Midbrain (tissue), 1 donor: ENCODE measurements at places on chromosomes 1 and 21.

DNA sequence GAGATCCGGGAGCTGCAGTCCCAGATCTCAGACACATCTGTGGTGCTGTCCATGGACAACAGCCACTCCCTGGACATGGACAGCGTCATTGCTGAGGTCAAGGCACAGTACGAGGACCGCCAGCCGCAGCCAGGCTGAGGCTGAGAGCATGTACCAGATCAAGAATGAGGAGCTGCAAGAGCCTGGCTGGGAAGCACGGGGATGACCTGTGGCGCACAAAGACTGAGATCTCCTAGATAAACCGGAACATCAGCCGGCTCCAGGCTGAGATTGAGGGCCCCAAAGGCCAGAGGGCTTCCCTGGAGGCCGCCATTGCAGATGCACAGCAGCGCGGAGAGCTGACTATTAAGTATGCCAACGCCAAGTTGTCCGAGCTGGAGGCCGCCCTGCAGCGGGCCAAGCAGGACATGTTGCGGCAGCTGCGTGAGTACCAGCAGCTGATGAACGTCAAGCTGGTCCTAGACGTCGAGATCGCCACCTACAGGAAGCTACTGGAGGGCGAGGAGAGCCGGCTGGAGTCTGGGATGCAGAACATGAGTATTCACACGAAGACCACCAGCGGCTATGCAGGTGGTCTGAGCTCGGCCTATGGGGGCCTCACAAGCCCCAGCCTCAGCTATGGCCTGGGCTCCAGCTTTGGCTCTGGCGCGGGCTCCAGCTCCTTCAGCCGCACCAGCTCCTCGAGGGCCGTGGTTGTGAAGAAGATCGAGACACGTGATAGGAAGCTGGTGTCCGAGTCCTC lies 25.5 kb downstream of the ETV3L start:
- peak; percentile 42 for DNase-seq

- no peak for DNase-seq
Measured at GRCh38 chr1:183432548-183432875, 14.3 kb upstream of the NMNAT2 start.

DNA sequence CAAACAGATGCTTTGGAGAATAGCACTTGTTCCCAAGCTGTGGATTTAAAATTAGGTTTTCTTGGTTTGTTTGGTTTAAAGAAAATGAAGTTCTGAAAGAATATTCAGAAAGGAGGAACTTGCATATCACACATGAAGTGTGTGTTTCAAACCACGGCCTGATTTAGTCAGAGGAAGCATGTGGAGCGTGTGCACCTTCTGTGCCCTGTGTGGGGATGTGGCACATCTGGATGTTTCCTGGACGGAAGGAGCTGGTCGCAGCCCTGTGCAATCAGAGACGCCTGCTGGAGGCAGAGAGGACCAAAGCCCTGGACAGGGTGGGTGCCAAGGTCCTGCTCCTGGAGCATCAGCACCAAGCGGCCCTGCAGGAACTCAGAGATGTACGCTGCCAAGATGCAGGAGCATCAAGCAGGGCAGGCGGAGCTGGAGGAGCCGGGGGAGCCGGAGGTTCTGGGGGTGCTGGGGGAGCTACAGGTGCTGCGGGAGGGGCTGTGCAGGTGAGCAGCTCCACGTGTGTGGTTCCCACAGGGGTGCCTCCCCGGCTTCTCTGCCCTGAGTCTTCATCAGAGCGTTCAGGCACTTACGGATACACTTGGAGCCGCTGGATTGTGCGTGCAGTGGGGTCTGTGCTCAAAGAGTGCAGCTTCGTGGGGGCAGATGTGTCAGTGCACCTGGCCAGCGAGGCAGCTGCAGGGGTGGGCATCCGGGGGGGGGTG lies 45.7 kb downstream of the PCNT start:
- no peak for DNase-seq

GRCh38 chr1:86154571-86155050 lies 2.0 kb downstream of the COL24A1 start:
- no peak for DNase-seq

DNA sequence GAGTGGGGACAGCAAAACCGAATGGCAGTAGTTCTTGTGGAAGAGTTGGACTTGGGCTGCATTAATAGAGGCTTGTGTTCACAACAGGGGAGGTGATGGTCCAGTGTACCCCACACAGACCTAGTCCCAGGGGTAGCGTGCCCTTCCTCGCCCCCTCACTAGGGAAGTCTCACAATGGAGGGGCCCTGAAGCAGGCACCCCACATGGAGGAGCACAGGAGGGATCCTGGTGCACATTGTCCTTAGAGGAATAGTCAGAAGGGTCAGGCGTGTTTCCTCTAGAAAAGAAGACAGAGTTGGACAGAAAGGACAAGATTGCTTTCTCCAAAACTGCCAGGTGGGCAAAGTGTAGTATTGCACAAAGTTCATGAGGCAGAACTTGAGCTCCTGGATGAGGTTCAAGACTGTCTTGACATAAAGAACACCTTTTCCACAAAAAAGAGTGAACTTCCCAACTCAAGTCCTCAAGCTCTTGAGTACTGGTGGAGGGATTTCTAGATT lies 23.3 kb downstream of the ETNK2 start:
- DNase-seq: no peak

DNA sequence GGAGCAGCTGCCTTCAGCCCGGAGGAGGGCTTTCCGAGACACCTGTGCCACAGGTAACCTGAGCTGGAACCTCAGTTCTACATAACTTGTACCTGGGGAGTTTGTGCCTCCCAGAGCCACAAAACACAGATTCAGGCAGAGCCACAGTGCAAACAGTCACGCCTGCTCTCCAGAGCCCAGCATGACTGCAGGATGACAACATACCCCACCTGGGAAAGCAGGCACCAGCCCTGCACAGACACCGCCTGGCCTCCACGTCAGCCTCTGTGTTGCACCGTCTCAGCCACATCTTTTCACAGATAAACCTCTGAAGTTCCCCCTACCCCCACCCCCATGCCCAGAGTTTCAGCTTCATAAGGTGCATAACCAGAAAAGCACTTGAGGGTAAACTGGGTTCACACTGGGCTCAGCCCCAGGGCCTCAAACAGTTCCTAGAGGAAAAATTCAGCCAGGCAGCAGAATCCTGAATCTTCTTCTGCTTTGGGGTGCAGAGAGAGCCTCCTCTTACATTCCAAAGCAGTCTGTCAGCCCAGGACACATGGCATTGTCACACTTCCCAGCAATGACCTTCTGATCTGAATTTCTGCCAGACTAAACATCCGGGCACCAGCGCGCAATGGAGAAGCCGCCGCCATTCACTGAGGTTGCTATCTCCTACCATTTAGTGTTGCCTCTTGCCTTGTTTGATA lies 229.5 kb downstream of the TOMM20 start:
- no peak for DNase-seq

DNA sequence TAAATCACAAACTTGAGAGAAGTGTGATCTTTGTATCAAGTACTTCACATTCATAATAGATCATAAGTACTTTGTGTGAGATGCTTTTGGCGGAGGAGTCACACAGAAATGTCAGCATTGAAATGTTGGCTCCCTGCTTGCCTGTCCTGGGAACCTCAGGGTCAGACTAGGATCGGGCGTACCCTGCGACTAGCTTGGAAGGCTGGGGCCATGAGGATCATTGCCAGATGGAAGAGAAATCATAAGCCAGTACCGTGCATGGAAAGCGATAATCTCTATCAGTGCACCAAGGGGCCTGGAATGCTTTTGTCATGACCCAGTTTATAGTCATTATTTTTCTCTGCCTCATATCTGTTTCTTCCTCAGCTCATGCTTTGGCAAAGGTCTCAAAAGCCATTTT lies 35.5 kb downstream of the MTR start:
- DNase-seq: no peak

DNA sequence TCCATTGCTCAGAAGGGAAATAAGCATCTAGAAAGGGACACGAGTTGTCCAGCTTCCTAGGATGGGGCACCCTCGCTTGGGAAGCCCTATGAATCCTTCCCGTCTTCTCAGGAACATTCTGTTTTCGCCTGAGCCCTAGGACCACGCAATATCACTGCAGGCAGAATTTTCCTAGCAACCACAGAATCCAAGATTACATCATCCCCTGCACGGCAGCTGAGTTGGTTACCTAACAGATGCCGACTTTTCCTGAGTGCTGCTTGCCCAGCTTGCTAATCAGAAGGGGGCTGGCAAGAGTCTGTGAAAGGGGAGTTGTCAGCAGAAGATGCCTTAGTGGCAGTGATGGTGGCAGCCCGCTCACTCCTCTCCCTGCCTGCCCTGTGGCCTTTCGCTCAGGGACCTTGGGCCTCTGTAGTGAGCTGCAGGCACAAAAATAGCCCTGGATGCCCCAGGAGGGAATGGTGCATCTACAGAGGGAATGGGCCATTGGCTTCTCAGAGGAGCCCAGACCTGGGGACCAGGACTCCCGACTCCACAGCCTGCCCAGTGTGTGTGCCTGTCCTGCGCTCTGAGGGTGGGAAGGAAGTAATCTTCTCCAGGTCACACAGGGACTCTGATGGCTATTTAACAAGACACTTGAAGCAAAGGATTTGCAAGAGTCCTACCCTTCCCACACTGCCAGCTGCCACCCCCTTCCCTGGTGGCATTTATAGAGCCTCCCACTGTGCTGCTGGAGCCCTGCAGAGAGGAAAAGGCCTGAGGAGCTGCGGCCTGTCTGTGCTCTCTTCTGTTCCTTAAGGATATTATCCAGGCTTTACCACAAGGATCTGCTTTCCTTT lies 28.9 kb upstream of the CLSTN1 start:
- peak; percentile 67 for DNase-seq

DNA sequence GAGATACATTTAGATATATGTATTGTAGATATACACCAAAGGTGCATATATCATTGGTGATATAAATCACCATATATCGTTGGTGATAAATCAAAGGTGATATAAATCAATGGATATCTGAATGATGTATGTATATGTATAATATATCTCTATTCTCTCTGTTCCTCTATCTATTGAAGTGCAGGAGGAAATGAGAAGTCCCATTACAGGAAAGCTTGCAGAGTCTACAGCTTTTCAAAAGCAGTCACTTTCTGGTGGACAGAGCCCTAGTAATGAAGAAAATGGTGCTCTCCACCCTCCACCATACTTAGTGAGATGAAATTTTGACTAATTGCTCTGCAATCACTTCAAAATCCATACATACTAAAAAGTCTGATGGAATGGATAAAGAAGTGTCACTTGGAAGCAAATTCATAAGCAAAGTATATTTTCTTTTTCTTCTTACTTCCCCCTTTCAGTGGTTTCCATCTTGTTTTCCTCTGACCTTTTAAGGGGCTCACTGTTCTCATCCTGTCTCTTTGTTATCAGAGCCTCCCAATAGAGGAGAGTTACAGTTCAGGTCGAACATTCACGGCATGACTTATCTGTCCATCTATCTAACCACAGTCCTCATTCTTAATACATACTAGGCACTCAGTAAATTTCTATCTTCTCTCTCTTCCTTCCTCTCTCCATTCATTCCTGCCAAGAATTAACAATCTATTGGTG lies 227.2 kb downstream of the KCNJ6 start:
- no peak for DNase-seq

DNA sequence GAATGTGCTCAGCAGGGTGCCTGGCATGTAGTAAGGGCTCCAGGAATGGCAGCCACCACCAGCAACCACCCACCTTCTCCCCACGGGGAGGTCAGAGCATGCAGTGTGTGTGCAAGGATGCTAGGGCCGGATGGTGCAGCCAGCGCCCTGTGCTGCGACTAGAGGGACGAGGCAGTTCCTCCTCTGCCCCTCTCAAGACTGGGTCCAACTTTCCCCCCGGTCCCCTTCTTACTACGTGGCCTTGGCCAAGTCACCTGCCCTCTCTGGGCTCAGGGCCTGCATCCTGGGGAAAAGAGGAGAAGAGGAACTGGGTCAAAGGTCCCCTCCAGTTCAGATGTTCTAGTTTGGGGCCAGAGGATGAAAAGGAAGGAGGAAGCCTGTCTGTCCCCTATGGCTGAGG lies 71.6 kb upstream of the TARDBP start:
- no peak for DNase-seq

DNA sequence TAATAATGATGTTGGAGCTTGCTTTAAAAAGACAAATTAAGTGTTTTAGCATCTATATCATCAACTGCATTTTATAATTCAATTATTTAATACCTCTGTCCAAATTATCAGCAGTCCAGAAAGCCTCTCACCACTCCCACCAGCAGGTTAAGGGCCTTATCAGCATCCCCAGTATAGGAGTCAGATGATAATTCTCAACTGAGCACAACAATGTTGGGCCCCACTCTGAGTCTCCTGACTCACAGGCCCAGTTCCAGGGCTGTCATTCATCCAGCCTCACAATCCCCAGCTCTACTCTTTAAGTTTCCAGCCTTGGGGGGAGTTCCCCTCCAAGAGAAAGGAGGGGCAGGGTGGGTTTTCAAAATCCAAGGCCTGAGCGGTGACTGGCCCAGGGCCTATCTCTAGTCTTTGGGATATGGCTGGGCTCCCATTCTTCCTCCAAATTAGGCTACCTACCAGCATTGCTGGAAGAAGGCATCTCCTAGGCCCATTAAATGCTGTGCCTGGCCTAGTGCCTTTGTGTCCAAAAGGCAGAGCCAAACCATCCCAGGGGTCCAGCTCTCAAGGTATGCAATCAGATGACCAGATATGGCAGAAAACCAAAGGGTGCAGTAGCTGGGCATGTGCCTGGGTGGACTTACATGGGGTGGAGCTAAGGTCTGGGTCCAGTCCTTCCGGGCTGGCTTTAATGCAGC lies 134.1 kb downstream of the GLUL start:
- no peak for DNase-seq

- DNase-seq: no peak
Measured at GRCh38 chr1:41378999-41379737, 17.9 kb downstream of the FOXO6 start.

DNA sequence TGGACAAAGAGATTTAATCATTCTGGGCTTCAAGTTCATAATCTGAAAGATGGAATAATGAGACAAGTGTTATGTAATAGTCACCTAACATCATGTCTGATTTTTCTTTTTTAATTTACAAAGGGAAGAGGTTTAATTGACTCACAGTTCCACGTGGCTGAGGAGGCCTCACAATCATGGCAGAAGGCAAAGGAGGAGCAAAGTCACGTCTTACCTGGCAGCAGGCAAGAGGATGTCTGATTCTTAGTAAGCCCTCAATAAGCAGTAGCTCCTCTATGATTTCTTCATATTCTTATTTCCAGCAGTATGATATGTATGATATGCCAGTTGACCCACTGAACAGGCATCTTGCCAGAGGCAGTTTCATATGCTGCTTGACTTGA lies 152.7 kb downstream of the S1PR1 start:
- no peak for DNase-seq

DNA sequence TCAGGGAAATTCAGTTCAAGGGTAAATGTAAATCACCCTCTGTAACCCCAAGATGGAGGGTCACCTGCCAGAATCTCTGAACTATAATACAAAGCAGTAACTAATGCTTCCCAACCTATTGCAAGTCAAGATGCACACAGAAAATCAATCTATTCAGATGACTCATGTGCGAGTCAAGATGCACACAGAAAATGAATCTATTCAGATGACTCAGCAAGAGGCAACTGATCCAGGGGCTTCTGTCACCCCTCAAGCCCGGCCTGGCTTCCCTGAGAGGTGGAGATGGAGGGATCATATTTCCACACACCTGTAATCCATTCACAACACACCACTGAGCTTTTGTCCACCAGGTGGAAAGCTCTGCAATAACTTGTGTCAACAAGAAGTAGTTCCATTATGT lies 17.4 kb upstream of the HIVEP3 start:
- DNase-seq: no peak
